EL (cell line): ENCODE measurements at places on chromosomes 6 and 20.

DNA sequence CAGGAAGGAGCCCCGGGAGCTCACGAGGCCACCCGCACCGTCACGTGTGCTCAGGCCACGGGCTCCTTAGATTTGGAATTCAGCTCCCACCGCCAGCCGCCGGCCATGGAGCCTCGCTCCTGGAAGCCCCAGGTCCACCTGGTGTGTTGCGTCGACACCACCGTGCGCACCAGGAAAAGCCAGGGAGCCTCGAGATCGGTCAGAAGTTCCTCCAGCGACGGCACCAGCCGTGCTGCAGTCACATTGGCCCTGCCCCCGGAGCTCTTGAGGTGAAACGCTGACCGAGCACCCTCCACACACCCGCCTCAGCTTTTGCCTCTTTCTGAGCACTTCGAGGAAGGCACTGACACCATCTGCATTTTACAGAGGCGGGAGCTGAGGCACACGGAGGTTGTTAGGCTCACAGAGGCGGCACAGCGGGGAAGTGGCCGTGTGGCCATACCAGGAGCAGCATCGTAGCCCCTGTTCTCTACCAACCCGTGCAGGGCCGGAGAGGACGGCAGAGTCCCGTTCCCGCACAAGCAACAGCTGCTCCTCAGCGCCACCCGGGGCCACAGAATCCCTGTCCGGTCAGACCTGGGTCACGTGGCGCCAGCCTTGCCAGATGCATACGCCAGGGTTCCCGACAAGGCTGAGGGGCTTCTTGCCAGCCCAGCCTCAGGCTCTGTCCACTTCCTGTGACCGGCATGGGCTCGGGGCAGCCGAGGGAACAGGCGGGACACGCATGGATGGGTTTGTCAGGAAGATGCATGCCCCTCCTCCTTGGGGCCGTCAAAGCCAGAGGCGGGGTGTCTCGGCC, 7.6 kb downstream of the NKAIN4 start:
- no peak for DNase-seq

DNA sequence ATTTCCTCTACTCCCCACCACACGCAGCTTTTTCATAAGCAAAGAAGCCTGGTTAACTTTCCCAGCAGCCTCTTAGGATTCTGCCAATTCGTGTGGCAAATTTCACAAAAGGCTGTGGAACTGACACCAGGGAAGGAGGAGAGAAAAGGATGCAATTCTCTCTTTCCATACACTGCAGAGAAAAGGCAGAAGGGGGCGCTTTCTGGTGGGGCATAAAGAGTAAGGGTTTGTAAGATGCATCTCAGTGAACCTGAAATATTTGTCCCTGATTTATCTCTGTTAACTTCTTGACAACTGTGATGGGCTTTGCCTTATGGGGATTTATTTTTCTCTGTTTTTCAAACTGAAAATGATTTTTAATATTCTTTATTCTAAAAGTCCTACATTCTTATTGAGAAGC, 45.5 kb upstream of the GLP1R start:
- no peak for DNase-seq

- no peak for DNase-seq
These were observed 213.4 kb downstream of the HIVEP2 start for GRCh38 chr6:142731611-142732010.

DNA sequence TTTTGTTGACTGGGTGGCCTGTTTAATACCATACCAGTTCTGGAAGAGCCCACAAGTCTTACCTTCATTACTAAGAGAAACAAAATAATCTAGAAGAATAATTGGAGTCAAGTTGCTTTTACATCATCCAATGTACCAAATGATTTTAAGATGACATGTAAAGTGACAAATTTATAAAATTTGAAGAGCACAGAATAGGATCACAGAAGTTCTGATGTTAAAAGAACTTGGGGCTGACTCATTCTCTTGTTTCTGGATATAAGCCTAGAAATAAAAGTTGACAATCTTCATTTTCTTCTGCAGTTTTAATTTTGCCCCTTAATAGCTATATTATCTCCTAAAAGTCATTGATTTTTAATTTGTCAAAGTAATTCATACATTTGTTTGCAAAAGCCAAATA, 317.5 kb upstream of the MARCKS start:
- DNase-seq: peak; percentile 10

- no peak for DNase-seq
These were observed 13.0 kb upstream of the ITCH start for GRCh38 chr20:34350095-34350494.

DNA sequence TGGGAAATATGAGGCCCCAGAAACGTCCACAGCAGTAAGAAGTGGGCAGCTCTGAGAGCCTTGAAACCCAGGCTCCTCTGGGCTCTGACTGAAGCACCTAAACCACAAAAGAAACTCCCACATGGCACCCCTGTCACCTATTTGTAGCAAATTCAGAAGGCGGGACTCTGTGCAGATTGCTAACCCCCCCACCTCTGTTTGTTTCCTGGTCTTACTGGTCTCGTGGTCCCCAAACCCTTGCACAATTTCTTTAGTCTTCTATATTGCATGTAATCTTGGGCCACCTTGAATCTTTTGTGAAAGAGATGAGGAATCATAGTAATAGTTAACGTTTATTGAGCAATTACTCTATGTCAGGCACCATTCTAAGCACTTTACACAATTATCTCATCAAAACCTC, 154.3 kb downstream of the PREX1 start:
- no peak for DNase-seq

DNA sequence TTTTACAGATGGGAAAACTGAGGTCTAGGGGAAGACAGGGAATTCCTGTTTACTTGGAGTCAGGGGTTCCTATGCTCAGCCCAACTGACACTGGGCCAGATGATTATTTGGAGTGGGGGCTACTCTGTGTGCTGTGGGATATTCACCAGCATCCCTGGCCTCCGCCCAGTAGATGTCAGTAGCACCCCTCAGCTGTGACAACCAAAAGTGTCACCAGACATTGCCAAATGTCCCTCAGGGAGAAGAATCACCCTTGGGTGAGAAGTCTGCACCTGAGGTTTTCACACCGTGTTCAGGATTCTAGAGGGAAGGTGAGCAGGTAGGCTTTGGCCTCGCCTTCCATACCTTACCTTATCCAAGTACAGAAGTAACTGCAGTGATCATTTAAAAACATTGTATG, 27.6 kb downstream of the CDH26 start:
- no peak for DNase-seq

DNA sequence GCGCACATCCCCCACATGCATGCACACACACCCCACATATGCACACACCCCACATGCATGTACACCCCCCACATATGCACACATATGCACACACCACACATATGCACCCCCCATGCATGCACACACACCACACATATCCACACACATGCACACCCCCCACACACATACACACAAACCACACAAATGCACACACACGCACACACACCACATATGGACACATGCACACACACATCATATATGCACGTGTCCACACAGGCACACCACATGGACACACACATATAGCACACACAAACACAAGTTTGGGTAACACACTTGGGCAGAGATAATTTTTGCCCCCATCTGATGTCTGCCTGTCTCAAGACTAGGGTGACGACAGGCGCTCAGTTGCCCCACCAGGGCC, 8.3 kb downstream of the BHLHE23 start:
- DNase-seq: no peak

DNA sequence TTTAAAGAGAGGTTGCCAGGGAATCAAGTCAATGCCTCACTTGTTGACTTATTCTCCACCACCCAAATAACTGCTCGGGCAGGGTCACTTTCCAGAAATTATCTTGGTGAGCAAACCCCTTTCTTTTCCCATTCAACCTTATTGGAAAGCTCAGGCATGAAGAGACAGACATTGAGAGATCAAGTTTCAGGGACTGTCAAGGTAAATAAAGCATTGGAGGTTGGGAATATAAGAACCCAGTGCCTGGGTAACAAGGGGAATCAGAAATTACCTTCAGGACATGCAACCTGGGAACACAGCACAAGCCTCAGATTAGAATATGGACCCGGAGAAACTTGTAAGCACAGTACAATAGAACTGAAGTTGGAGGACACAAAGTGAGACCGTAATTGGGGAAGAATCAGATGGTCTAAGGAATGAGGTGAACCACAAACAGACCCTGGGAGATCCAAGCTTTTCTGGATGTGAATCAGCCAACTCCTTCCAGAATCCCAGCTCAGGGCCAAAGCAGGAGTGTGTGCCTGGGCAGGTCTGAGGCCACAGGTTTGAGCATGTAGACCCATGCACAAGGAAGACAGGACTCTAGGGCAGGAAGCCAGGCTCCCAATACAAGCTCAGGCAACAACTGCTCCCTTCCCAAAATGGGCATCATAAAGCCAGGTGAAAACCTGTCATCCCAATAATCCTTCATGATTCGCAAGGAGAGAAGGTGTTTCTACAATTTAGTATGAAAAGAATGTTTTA, 512.8 kb downstream of the MAFB start:
- DNase-seq: no peak

DNA sequence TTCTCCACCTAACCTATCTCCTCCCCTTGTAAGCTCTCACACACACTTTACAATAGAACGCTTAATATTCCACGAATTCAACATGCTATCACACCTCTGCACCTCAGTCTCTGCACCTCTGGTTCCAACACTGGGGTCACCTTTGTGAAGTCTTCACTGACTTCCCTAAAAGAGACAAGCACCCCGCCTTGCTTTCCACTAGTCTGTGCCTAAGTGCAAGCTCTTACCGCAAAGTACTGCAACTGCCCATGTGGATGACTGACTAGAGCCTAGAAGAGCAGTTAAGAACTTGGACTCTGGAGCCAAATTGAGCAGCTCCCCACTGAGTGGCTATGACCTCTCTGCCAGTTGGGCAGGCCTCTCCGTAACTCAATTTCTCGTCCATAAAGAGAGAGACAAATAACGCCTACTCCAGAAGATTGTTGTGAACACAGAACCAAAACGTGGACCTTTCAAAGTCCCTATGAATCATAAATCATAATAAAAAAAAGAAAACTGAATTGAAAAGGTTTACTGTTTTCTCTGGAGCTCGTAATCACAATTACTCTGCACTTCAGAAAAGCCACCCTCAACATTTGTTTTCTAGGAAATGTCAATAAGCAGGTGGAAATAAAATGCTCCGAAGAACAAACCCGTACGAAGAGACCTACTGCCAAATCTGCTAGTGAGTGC, 1.2 kb downstream of the IFNGR1 start:
- peak; percentile 25 for DNase-seq

GRCh38 chr20:24491041-24491756, 21.8 kb downstream of the SYNDIG1 start:
- no peak for DNase-seq

GRCh38 chr6:78500299-78501089, 366.9 kb upstream of the IRAK1BP1 start:
- DNase-seq: no peak

- DNase-seq: no peak
These were observed 311.5 kb downstream of the PLCB1 start for GRCh38 chr20:8443464-8444072.

DNA sequence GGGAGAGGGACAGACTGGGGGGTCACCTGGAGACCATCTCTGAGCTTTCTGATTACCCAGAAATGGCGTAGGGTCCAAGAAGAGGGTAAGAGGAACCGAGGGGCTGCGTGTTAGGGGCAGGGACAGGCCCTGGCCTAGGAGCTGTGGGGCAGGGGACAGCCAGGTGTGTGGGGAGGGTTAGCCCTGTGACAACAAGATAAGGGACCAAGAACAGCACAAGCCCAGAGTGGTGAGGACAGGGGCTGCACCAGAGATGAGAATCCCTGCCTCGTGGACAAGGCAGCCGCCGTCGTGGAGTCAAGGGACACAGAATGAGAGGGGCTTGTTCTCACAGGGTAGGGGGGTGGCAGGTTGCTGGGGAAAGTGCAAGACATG, 449 bp upstream of the AVP start:
- DNase-seq: no peak

DNA sequence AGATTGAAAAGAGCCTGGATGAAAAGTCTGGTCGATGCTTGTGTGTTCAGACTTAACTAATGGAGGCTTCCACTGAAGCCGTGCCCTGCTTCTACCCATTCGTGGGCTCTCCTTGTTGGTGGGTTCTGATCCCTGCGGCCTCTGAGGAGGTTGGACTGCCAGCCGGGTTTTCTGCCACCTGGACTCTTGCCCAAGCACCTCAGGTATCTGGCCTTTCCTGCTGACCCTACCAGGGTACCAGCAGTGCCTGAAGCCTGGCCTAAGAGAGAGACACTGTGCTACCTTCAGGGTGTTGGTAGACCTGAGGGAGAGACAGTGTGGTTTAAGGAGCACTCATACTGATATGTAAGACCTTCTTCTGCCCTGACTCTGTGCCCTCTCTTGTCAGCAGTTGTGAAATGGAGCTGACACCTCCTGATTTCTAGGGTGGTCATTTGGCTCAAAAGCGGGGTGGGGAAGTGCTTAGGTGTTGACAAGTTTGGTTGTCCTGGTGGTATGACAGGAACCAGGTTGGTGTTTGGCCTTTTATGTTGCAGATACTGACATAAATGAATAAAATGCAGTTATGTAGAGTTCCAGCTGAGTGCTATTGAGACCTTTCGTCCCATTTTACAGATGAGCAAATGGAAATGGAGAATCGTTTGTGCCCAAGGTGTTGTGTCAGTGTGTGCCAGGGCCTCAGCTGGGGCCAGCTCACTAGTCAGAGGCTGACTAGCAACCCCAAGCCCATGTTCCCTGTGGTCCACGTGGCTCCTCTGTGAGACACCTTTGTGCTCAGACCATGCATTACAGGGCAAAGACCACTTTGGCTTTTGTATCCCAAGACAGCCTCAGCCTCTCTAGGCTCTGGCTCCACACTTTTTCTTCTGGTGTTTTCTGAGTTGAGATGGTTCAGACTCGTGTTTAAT, 3.1 kb downstream of the PLCG1 start:
- no peak for DNase-seq

DNA sequence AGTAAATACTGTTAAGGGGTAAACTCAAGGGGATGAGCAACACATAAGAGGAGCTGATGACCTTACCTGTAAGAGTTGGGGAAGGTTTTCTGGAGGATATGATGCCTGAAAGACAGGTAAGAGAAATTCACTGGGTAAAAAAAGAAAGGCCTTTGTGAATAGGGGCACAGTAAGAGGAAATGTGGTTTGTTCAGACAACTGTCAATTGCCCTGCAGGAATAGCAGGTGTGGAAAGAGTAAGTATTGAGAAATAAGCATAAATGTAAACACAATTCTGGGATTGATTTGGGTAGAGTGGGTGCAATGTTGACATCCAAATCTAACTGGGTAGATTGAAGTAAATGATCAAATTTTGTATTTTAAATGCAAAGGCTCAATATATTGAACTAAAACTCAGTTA, 670.0 kb downstream of the DHX35 start:
- no peak for DNase-seq

GRCh38 chr20:39829256-39829655, 859.8 kb downstream of the MAFB start:
- DNase-seq: peak; percentile 36

GRCh38 chr20:19292254-19292653, 79.8 kb downstream of the SLC24A3 start:
- DNase-seq: no peak

GRCh38 chr20:48805286-48805685, 22.5 kb downstream of the PREX1 start:
- no peak for DNase-seq

GRCh38 chr6:16273256-16273655, 34.9 kb downstream of the GMPR start:
- peak; percentile 21 for DNase-seq

GRCh38 chr20:62232194-62232593, 6.1 kb upstream of the OSBPL2 start:
- no peak for DNase-seq

GRCh38 chr6:160333841-160334240, 14.3 kb upstream of the SLC22A3 start:
- DNase-seq: no peak
